ENCODE measurements at places on chromosomes 11 and 22.
A peak's percentile ranks its signal among the peaks of the same experiment; 100 is the strongest.

GRCh38 chr22:41636467-41636866, 15.4 kb downstream of the XRCC6 start:
- DNase-seq, result no peak

DNA sequence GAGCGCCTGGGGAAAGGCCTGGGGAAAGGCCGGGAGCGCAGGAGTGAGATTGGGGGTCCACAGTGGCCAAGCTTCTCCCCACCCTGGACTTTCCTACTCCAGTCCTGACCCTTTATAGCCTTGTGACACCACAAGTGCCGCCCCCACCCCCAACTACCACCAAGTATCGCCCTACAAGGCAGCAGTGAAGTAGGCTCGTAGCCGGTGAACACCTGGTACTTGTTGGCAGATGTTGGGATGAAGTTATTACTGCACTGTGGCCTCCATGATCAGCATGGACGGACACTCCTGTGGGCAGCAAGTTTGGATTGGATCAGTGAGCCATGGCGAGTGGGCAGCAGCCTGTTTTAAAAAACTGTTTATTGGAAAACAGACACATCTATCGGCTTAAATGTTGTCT, 45.0 kb downstream of the EIF3F start:
- no peak for DNase-seq

DNA sequence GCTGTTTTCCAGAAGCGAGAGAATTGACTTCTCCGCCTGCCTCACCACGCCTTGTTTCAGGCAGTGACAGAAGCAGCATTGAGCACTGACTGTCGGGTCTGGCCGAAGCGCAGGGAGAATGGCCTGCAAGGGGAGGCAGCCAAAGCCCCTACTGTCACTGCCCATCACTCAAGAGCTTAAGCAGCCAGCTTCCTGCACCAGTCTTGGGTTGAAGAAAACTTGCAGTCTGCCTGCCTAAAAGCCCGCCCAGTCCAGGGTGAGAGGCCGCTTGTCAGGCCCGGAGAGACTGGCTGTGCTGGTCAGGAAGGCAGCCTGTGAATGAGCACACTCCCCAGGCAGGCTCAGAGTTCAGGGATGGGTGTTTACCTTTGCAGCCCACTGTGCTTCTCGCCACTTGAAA, 108.3 kb downstream of the PKNOX2 start:
- DNase-seq, result peak; percentile 25

DNA sequence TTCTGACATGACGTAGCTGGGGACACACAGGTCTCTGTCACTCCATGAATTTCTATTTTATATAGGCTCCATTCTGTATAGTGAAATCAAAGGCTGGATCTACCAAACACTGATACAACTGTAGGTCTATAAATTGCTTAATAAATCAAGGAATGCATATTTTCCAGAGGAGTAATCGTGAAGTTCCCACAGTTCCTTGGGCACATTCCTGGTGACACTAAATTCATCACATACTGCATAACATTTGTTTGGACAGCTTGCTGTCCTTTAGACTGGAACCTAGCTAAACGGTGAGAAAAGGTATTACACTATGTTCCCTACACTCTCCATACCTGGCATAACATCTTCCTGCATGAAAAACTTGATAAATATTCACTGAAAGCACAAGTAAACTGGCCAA, 41.6 kb upstream of the UCP3 start:
- no peak for DNase-seq

DNA sequence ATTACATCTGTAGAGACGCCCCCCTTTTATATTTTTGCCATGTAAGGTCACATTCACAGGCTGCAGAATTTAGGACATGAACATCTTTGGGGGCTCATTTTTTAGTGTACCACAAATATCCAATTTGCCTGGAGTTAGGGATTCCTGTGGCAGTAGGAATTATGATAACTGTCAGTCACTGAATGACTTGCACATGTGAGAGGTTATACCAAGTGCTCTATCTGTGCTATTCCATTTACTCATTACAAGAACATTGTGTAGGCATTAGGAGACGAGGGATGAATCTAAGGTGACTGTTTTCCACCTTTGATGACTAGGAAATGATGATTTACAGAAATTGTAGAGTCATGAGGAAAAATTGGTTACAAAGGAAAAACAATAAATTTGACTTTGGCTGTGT, 79.3 kb downstream of the LIF start:
- no peak for DNase-seq

DNA sequence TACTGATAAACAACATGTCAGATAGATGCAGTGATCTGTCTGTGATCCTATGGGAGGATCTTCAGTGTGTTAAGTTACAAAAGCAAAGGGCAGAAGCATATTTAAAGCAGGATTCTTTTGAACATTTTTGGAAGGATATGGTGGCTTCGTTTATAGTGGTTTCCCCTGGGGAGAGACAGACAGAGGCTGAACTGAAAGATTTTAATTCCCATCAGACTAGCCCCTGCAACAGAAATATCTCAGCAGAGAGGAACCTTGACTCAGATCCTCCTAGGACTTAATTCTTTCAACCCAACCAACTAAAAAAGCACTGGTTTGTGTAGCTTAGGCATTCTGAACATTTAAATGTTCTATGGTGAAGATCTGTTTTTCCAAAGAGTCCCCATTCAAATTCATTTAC, 5.7 kb downstream of the CLTCL1 start:
- no peak for DNase-seq

DNA sequence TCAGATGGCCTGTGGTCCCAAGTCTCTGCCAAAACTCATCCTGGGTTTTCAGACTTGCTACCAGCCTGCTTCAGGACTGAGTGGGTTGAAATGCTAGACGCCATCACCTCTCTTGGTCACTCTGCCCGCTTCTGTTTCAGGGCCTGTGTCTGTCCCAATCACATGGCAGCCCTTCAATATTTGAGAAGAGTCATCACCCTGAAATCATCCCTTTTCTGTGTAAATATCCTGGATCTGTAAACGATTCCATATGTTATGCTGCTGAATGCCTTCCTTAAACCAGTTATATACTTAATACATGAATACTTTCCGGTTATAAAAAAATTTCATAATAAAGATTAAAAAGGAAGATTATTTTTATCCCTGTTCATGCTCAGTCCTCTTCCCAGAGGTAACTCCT, 39.8 kb upstream of the TLCD5 start:
- no peak for DNase-seq

- DNase-seq, result no peak
These were observed 25.2 kb downstream of the RELT start for GRCh38 chr11:73401217-73401923.

- DNase-seq, result no peak
These were observed 39.0 kb downstream of the MAML2 start for GRCh38 chr11:96303980-96304379.

- DNase-seq, result no peak
These were observed 101.1 kb downstream of the MICAL3 start for GRCh38 chr22:17922925-17923903.

- DNase-seq, result no peak
These were observed 29.3 kb downstream of the CLPB start for GRCh38 chr11:72405009-72405408.

DNA sequence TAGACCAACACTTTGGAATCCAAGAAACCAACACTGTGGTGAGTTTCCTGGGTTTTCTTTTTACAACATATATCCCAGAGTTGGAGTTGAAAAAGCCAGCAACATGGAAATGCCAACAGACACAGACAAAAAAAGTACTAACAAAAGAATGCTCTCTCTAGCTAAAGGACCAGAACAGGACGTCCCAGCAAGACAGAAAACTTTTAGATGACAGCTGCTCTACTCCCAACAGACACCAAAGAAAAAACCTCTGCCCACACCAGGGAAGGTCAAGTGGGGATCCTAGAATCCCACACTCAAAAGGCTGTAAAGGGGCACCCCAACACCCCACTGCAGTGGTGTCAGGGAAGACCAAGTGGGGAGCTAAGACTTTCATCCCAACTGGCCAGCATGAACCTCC, 23.3 kb downstream of the RRAS2 start:
- no peak for DNase-seq

DNA sequence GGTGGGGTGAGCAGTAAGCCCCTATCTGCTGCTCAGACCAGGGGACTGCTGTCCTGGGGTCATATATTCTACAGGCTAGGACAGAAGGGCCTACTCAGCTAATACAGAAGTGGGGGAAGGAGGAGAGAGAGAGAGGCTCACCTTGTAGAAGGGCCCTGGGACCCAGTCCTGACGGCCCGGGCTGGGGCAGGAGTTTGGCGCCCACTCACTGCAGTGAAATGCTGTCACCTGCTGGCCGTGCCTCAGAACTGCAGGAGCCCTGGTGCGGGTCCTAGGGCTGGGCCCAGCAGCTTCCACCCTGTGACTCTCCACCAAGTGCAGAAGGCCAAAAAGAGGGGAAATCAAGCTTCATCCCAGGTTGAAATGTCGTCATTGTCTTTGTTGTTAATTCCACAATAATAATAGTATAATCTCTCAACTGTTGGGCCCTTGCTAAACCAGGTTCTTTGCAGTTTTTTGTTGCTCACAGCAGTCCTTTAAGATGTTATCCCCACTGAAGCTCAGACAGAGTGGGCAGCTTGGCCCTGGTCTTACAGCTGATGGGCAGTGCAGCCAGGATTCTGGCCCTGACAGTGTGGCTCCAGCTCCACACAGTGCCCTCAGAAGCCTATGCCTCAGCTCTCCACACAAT, 29.6 kb downstream of the TRIM29 start:
- peak; percentile 73 for DNase-seq

- DNase-seq, result no peak
These were observed 514 bp downstream of the KRTAP5-9 start for GRCh38 chr11:71548716-71549151.

- DNase-seq, result no peak
These were observed 111.2 kb downstream of the MRTFA start for GRCh38 chr22:40525250-40525884.

DNA sequence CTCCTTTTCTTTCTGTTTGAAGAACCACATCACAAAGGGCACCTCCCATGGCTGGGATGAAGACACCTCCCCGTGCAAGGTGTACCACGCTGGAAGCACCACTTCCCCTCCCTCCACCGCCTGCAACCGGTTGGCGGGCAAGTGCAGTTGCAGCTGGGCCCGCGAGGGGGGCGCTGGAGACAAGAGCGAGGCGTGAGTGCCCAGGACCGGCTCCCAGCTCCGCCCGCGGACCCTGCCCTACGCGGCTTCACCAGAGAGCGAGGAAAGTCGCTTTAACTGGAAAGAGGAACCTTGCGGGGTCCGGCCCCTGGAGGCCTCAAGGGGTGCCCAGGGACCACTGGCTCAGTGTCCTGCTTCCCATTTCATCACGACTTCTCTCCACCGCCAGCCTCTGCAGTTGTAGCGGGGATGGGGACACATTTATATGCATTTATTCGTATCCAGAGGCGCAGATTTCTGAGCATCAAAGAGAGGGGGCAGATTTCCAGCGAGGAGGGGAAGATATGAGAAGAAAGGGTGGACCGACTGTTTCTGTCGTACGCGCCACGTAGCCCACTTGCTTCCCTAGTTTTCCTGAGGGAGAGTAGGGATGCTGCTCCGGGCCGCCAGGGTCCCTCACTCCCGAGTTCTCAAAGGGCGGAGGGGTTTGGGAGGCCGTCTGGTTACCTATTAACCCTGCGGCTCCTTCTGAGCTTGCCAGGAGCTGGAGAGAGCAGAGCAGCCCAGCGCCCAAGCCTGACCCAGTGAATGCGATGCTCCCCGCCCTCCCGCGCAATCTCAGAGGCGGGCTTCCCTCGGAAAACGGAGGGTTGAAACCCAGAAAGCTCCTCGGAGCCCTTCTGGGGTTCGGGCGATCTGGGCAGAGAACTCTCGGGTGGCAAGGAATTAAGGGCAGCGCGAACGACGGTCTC, 3.5 kb downstream of the ESAM start:
- no peak for DNase-seq

DNA sequence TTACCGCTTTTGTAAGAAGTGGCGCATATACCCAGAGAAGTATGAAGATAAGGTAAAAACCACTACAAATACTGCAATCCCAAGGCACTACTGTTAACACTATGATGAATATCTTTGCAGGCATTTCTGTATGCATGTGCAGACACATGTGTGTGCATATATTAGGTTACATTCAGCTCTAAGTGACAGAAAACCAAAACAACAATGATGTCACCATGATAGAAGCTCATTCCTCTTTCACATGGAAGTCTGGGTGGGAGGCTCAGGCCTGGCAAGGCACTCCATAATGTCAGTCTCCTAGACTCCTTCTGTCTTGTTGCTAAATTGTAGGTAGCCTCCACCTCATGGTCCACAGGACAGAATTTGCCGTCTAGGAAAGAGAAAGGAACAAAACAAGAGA, 63.0 kb upstream of the SLC6A5 start:
- no peak for DNase-seq

DNA sequence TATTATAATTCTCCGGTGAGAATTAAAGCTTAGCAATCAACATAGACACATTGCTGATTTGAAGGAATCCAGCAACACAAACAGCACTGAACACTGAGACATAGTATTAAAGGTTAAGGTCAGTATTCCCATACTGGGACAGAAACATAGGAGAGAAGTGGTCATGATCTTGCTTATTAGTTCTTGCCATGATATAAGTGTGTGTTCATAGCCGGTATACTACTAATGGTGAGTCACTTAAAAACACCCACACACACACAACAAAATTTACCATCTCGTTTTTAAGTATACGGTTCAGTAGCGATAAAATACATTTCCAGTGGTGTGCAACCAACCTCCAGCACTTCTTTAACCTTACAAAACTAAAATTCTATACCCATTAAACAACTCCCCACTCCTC, 96.3 kb downstream of the C11orf65 start:
- DNase-seq, result no peak

DNA sequence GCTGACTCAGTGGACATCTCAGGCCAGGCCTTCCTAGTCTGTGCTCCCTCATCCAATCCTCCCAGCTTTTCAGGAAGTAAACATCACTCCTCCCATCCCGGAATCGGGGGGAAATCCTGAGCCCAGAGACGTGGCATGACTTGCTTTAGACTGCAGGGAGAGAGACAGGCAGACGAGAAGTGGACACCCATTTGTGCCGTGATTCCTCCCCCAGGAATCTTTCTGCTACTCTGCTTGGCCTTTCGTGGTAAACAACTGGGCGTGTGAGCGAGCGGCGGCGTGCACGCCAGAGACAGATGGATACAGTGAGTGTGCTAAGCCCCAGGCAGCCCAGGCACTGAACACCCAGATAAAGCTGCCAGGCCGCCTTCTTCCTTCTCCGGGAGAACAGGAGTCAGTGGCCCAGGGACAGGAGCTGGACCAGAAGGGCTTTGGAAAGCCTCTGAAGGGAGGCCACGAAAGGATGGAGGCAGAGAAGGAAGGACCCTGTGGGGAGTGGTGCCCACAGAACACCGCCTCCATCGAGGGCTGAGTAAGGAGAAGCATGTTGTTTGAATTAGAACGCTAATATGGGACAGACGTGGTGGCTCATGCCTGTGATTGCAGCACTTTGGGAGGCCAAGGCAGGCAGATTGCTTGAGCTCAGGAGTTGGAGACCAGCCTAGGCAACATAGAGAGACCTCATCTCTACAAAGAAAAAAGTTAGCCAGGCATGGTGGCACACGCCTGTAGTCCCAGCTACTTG, 53.0 kb upstream of the PRR5 start:
- DNase-seq, result no peak

DNA sequence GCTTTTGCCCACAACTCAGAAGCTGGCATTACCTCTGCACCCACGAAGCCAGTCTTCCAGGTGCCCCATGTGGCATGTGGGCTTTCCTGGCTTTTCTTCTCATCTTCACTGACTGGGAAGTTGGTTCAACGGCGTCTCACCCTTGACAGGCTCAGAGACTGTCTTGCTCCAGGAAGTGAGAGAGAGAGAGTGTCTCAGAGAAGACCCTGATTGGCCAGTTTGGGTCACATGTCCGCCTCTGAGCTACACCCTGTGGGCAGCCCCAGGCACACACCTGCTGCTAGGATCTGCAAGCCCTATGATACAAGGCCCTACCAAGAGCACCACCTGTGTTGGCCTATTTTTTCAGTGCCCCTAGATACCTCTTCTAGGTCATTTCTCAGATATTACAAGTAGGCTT, 39.0 kb downstream of the RTL6 start:
- DNase-seq, result no peak

- peak; percentile 43 for DNase-seq
These were observed 382 bp downstream of the C11orf54 start for GRCh38 chr11:93741882-93742226.
